Endodermal cell (in vitro differentiated cells): ENCODE measurements at places on chromosomes 2 and 18. TPM values are rescaled to one million over a fixed set of nuclear protein-coding genes. Genes with fewer than 3 reads are reported as not detected.
A peak's percentile ranks its signal among the peaks of the same experiment; 100 is the strongest.

Gene TTR
- 0.82 TPM in 1 of 3 replicates, not detected in the others for total RNA-seq

DNA sequence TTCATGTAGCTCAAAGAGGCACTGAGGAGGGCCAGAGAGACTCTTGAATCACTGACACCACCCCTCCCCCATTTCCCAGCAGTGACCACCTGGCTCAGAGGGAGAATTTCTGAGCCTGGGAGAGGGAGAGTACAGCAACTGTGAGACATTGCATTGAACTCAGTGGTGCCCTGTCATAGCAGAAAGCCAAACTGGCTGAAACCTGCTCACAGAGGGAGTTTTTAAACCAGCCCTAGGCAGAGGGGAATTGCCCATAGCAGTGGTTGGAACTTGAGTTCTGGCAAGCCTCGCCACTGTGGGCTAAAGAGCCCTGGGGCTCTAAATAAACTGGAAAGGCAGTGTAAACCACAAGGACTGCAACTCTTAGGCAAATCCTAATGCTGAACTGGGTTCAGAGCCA lies 243.1 kb downstream of the ADCYAP1 start:
- H3K27ac ChIP-seq: no peak overlapping the region
- no peaks in the 10 kb centered on the region for H3K27me3 ChIP-seq
- no peaks in the 10 kb centered on the region for H3K36me3 ChIP-seq
- H3K4me1 ChIP-seq: no peaks in the 10 kb centered on the region

GRCh38 chr2:112020561-112020960 lies 34.5 kb upstream of the TMEM87B start:
- peaks cover 9% of the 10 kb centered on the region for H3K4me1 ChIP-seq
- H3K36me3 ChIP-seq: peaks cover 91% of the 10 kb centered on the region
- no peak overlapping the region for H3K27ac ChIP-seq
- no peaks in the 10 kb centered on the region for H3K27me3 ChIP-seq
- peak; percentile 79 for DNase-seq
- no peak overlapping the region for H3K4me3 ChIP-seq

GRCh38 chr18:43931439-43931838 lies 654.1 kb upstream of the SYT4 start:
- no peaks in the 10 kb centered on the region for H3K36me3 ChIP-seq
- H3K4me1 ChIP-seq: no peaks in the 10 kb centered on the region
- H3K27me3 ChIP-seq: no peaks in the 10 kb centered on the region
- H3K27ac ChIP-seq: no peak overlapping the region
- no peak for DNase-seq
- no peak overlapping the region for H3K4me3 ChIP-seq

DNA sequence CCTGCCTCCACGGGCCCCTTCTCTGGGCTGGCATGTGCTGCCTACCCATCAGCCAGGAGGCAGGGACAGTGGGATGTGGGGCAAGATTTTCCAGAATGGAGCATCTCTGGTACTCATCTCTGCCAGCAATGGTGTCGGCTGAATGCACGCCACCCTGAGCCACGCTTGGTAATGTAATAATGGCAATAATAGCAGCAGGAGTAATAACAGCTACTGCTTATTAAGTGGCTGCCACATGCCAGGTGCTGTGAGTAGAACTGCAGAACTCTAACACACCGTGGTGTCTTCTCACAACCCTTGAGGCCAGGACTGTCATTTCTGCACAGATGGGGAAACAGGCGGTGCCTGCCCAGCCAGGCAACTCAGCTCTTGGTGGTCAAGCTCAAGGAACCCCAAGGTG lies 113.6 kb downstream of the CELF4 start:
- no peaks in the 10 kb centered on the region for H3K36me3 ChIP-seq
- H3K27ac ChIP-seq: no peak overlapping the region
- no peak overlapping the region for H3K4me3 ChIP-seq
- no peaks in the 10 kb centered on the region for H3K4me1 ChIP-seq
- no peak for DNase-seq

DNA sequence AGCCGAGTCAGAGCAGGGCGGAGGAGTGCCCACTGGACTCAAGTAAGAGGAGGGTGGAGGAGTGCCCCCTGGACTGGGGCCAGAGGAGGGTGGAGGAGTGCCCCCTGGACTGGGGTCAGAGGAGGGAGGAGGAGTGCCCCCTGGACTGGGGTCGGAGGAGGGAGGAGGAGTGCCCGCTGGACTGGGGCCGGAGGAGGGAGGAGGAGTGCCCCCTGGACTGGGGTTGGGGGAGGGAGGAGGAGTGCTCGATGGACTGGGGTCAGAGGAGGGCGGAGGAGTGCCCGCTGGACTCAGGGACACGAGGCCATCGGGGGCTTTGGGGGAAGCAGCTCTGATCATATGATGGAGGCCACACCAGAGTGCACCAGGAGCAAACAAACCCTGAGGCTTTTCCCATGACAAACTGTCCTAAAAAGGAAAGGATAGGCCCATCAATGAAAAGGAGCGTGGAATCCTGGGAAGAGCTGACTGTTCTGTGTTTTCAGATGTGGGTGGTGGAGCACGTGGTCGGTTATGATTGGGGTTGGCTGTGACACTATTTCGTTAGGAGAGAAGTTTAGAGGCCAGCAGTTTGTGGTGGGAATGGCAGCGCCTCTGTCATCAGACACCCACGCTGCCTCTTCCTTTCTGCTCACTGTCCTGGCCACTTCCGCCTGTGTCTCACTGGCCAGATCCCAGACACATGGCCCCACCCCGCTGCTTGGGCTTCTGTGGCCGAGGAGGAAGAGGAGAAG lies 24.5 kb upstream of the HPCAL1 start:
- no peak overlapping the region for H3K4me3 ChIP-seq
- no peaks in the 10 kb centered on the region for H3K27me3 ChIP-seq
- H3K4me1 ChIP-seq: no peaks in the 10 kb centered on the region
- H3K36me3 ChIP-seq: no peaks in the 10 kb centered on the region
- H3K27ac ChIP-seq: no peak overlapping the region

GRCh38 chr18:79394534-79395307 lies 1.0 kb upstream of the NFATC1 start:
- H3K4me3 ChIP-seq: peak overlapping the region; percentile 60
- H3K4me1 ChIP-seq: no peaks in the 10 kb centered on the region
- H3K36me3 ChIP-seq: no peaks in the 10 kb centered on the region
- DNase-seq: peak; percentile 85
- no peak overlapping the region for H3K27ac ChIP-seq
- H3K27me3 ChIP-seq: peaks cover 62% of the 10 kb centered on the region

DNA sequence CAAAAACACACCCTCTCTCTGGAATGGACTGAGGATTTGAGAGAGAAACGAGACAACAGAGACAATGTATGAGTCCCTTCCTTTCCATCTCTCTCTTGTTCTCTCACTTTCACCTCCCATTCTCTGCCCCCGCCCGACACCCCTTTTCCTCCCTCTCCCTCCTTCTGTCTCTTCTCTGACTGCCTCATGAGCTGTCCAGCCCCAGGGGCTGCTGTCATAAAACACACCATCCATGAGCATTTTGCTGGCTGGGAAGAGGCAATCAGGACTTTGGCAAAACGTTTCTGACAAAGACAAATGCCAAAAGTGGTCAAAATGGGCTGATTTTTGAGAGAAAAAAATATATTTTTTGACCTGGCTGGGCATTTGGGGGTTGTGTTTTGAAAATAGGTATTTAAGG lies 377.2 kb downstream of the EN1 start:
- H3K27ac ChIP-seq: no peak overlapping the region
- no peak overlapping the region for H3K4me3 ChIP-seq
- no peak for DNase-seq
- no peaks in the 10 kb centered on the region for H3K36me3 ChIP-seq
- peaks cover 36% of the 10 kb centered on the region for H3K27me3 ChIP-seq
- H3K4me1 ChIP-seq: peaks cover 7% of the 10 kb centered on the region

DNA sequence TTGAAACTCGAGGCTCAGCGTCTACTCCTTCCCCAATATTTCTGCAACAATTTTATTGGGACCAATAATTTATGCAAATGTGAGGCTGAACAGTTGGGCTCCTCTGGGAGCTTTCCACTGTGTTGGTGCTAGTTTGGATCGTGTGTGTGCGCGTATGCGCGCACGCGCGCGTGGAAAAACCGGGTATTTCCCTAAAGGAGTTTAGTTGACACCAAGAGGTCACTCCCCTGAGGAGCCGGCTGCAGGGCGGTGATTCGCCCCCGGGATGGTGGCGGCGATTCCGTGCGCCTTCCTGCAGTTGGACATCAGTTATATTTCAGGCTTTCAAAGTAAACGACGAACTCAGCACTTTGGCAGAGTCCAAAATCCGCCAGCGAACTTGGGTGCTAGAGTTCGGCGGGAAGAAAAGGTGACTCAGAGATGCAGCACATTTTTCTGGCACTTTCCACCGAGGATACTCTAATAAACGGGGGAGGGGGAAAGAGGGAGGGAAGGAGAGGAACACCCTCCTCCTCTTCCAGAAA lies 186.5 kb upstream of the FANCL start:
- peak; percentile 79 for DNase-seq
- peak overlapping the region; percentile 94 for H3K27ac ChIP-seq
- peaks cover 16% of the 10 kb centered on the region for H3K4me1 ChIP-seq
- peak overlapping the region; percentile 95 for H3K4me3 ChIP-seq
- H3K27me3 ChIP-seq: no peaks in the 10 kb centered on the region
- H3K36me3 ChIP-seq: no peaks in the 10 kb centered on the region

DNA sequence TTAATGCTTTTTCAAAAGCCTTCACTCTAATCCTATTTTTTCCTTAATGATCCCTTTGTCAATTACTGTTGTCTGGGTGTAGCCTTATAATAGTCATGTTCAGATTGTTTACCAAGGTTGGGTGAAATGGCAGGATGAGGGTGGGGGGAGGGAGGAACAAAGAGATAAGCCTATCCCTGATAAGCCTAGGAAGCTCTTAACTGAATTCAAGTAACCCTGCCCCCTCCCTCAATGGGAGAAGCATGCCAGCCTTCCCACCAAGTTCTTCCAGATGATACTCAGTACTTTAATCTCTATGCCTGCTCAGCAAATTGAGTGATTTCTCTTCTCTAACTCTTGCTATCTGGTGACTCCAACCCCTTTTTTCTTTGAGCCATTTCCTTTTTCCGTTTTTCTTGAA lies 180.3 kb upstream of the ETAA1 start:
- H3K27me3 ChIP-seq: no peaks in the 10 kb centered on the region
- DNase-seq: peak; percentile 47
- peak overlapping the region; percentile 64 for H3K4me3 ChIP-seq
- H3K4me1 ChIP-seq: peaks cover 6% of the 10 kb centered on the region
- H3K36me3 ChIP-seq: no peaks in the 10 kb centered on the region

DNA sequence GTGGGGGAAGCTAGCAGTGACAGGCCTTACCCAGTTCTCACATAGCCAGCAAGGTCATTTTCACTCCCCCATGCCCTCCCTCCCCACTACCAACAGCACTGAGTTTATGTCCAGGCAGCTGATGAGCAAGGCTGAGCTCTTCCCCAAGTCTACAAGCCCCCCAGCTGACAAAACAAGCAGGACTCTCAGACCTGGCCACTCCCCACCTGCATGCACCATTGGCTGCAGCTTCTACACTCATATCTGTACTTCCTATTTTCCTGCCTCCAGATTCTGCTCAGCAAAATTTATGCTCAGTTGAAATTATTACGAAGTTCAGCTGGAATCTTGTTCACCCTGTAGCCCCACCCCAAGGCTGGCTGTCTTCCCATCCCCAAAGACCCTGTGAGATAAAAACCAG lies 339.3 kb downstream of the ARL6IP6 start:
- no peaks in the 10 kb centered on the region for H3K36me3 ChIP-seq
- H3K27me3 ChIP-seq: no peaks in the 10 kb centered on the region
- DNase-seq: no peak
- H3K27ac ChIP-seq: no peak overlapping the region
- no peak overlapping the region for H3K4me3 ChIP-seq

- H3K36me3 ChIP-seq: no peaks in the 10 kb centered on the region
- H3K27me3 ChIP-seq: no peaks in the 10 kb centered on the region
- H3K4me3 ChIP-seq: no peak overlapping the region
- H3K4me1 ChIP-seq: no peaks in the 10 kb centered on the region
- DNase-seq: no peak
Measured at GRCh38 chr2:230382108-230382507, 33.9 kb upstream of the SP100 start.
